ENCODE measurements at places on chromosomes 5 and 9.

- DNase-seq: no peak
Observed at GRCh38 chr5:95823738-95824609, 1.4 kb upstream of the GLRX start.

- no peak for DNase-seq
Observed at GRCh38 chr5:144202072-144202471, 31.4 kb downstream of the KCTD16 start.

DNA sequence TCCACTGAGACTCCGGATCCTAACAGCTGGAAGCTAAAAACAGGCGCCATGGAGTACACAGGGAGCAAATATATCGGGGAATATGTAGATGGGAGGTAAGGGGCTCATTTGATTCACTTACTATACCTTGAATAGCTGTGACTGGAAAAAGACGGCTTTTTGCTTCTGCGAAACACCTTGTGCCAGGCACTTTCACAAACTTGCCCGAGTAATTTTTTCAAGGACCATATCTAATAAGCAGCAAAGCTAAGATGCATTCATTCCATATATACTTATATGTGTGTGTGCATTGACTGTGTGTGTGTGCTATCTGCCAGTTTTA lies 178 bp downstream of the MORN5 start:
- no peak for DNase-seq

- DNase-seq: no peak
Observed at GRCh38 chr5:100434815-100435214, 100.4 kb upstream of the FAM174A start.

GRCh38 chr9:127393645-127394044 lies 3.3 kb upstream of the SLC2A8 start:
- DNase-seq: no peak

GRCh38 chr5:109964136-109964535 lies 274.4 kb downstream of the MAN2A1 start:
- no peak for DNase-seq

- DNase-seq: no peak
Observed at GRCh38 chr9:17330097-17330496, 195.3 kb downstream of the CNTLN start.

DNA sequence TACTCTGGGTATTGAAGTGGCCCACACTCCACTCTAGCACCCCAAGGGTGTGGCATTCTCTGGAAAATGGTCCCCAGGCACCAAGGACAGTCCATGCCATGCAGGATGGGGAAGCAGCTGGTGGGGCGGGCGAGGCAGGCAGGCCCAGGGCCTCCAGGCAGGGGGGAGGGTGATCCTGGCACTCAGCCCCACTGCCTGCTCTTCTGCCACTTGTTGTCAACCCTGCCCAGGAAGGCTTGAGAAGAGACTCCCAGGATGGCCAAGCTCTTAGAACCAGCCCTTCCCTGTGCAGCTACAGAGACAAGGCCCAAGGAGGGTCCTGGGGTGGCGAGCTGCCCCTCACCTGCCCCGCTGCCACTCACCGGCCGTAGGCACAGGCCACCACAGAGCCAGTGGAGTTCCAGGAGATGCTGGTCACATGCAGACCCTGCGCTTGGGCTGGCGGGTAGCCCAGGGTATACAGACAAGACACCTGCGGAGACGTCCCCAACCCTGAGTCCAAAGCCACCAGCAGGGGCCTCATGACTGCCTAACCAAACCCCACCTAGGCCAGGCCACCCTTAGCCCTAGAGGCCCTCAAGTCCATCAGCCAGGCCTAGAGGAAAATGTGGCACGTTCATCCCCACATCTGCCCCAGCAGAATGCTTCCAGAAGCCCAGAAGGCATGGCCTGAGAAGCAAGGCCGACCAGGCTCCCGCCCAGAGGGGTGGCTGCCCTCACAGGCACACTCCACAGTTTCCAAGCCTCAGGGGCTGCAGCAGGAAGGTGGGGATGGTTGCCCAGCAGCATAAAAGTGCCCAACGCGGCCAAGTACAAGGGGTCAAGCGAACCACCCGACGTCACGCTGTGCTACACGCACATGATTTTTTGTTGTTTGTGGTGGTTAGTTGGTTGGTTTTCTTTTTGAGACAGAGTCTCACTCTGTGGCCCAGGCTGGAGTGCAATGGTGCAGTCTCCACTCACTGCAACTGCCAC lies 19.8 kb downstream of the DYNC2I2 start:
- no peak for DNase-seq

DNA sequence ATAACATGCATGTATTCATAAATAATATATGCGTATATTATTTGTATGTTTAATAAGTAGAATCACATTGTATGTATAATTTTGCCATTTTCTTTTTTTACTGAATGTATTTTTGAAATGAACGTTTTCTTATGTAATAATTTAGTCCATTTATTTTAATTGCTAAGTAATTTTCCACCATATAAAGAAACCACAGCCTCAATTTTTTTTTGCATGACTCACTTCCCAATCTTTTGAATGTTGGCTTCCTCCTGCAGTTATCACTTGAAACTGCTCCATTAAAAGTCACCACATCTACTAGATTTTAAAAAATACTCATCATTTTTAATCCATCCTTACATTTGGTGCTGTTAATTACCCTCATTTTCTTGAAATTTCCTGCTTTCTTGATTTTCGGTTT lies 363.3 kb upstream of the MEF2C start:
- no peak for DNase-seq

DNA sequence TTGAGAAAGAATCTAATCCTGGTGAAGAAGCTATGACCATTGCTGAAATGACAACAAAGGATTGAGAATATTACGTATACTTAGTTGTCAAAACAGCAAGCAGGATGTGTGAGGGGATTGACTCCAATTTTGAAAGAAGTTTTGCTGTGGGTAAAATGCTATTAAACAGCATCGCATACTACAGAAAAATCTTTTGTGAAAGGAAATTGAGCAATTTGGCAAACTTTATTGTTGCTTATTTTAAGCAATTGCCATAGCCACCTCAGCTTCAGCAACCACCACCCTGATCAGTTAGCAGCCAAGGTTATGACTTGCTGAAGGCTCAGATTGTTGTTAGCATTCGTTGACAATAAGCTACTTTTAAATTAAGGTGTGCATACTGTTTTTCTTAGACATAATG lies 22.5 kb upstream of the ARL14EPL start:
- DNase-seq: no peak
